Mesendoderm (in vitro differentiated cells): ENCODE measurements at places on chromosomes 6 and 20.

GRCh38 chr6:154995254-154996015, at the start of gene TIAM2:
Gene TIAM2 (plus strand): TSS chr6:154995315. CDS start chr6:155129224, 133,909 bp downstream.
- peak; percentile 71 for DNase-seq

GRCh38 chr20:56171087-56172012, 77.2 kb upstream of the MC3R start:
- DNase-seq, result peak; percentile 64

- DNase-seq, result no peak
Measured at GRCh38 chr20:58985656-58986055, 4.6 kb downstream of the NELFCD start.

DNA sequence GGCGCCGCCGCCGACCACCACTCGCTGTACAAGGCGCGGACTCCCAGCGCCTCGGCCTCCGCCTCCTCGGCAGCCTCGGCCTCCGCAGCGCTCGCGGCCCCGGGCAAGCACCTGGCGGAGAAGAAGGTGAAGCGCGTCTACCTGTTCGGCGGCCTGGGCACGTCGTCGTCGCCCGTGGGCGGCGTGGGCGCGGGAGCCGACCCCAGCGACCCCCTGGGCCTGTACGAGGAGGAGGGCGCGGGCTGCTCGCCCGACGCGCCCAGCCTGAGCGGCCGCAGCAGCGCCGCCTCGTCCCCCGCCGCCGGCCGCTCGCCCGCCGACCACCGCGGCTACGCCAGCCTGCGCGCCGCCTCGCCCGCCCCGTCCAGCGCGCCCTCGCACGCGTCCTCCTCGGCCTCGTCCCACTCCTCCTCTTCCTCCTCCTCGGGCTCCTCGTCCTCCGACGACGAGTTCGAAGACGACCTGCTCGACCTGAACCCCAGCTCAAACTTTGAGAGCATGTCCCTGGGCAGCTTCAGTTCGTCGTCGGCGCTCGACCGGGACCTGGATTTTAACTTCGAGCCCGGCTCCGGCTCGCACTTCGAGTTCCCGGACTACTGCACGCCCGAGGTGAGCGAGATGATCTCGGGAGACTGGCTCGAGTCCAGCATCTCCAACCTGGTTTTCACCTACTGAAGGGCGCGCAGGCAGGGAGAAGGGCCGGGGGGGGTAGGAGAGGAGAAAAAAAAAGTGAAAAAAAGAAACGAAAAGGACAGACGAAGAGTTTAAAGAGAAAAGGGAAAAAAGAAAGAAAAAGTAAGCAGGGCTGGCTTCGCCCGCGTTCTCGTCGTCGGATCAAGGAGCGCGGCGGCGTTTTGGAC, 2.0 kb downstream of the SOX4 start:
- DNase-seq, result peak; percentile 64

DNA sequence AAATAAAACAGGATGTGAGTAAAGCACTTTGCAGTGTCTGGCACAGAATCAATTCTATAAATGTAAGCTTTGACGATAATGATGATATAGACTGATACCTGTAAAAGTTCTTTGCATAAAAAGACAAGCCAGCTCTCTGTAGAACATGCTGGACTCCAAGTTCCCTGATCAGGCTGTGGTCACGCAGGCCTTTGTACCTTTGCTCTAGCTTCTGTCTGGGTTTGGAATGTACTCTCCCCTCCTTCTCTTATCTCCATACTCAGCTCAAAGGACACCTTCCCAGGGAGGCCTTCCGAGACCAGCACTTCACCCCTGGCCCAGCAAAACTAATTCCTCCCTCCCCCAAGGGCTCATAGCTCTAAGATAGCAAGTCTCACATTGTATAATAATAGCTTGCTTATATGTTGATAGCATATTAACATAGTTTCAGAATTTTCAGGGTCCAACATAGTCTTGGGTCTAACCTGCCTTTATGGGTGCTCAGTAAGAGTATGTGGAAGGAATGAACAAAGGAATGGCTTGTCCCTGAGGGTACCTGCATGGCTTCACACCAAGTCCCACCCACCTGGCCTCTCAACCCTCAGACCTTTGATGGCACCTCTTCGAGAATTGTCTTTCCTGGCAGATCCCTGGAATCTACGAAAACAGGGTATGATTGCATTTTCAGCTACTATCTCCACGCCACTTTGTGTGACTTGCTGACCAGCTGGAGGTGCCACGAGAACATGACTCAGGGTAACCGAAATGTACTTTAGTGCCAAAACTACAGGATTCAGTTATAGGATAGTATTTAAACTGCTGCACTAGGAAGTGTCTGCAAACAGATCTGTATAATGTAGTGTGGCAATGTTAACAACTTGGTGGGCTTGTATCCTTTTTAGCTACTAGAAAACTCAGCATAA, 41.7 kb upstream of the PIM1 start:
- peak; percentile 86 for DNase-seq

DNA sequence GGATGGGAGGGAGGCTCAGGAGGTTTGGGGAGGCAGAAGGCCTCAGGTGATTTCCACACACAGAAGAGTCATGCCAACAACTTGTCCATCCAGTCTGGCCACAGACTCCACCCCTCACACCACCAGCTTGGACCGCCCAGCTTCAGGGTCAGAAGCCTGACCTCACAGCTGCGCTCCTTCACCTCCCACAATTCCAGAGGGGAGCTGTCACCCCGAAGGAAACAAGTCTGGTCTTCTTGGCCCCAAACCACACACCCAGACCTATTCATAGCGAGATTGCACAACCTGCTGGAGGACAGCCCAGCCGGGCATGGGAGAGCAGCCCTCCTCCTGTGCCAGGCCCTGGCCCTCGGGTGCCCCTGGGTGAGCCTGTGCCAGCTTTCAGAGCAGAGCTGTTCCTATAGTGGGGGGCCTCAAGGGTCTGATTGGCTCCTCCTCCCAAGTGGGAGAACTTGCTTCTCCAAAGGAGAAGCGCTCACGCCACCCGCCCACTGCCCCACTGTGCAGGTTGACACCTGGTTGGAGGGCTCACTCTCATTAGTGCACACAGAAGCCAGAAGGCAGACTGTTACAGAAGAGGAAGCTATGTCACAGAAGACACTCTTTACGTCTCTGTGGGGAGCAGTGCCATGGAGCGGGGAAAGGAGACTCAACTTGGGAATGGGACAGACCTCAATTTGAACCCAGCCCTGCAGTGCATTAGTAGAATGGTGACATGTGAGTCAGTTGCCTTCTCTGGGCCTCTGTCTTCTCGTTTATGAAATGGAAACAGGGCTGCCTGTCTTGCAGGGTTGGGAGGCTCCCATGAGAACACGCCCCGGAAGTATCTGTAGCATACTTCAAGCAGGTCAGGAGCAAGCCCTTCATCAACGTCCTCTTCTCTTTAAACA, 128.8 kb downstream of the FOXO3 start:
- no peak for DNase-seq

- DNase-seq, result no peak
Measured at GRCh38 chr20:58102261-58102660, 126.2 kb downstream of the ANKRD60 start.

- no peak for DNase-seq
Measured at GRCh38 chr6:296151-297122, 4.2 kb downstream of the DUSP22 start.

DNA sequence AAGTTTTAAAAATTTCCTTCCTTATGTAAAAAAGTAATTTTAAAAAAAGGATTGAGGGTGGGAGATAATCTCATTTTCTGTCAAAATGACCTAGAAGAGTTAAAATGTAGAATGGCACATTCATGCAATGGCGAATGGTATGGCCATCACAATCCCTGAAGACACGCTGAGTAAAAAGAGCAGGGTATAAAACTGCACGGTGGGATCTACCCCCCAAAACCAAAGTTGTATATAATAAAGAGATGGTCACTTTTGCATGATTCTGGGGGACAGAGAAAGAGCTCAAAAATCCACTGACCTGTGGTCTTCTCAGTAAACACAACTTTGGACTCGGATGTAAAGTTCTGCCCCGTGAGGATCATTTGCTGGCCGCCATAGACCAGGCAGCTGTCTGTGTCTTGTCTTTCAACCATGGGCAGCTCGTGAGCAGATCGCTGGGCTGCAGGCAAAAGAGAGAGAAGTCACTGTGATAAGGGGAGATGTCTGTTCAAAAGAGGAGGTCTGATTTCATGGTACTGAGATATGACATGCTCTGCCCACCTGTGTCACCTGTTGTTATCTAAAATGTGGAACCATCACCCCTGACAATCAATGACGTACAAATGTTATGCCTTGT, 88.2 kb downstream of the NFATC2 start:
- no peak for DNase-seq

- DNase-seq, result peak; percentile 28
Measured at GRCh38 chr6:143301188-143301587, 149.3 kb downstream of the ADAT2 start.

DNA sequence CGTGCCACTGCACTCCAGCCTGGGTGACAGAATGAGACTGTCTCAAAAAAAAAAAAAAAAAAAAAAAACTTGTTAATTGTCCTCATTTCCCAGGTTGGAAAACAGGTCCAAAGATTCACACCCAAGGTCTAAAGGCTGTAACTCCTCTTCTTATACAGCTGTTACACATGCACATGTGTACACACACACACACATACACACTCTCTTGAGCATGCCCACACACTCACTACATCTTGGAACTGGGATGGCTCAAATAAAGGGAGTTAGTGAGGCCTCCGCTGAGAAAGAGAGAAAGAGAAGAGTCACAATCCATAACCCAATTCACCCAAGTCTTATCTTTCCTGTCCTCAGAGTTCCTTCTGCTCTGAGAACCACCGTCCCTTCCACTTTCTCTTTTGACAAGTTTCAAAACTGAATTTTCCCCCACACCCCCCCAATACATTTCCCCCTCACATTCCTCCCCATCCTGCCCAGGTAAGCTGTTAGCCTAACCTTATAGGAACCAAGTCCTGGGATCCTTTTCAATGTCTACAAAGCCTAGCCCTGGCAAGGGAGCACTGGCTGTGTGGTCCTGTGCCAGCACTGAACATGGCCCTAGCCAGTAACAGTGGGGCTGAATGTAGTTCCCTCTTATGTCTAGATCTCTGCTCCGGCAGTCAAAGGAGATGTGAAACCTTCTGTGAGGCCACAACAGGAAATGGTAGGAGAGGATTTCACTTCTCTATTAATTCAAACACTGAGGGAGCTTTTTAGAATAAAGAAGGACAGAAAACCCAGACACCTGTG, 3.2 kb upstream of the HLA-DMB start:
- DNase-seq, result no peak

GRCh38 chr20:47411161-47411560, 54.7 kb upstream of the ZMYND8 start:
- DNase-seq, result no peak

DNA sequence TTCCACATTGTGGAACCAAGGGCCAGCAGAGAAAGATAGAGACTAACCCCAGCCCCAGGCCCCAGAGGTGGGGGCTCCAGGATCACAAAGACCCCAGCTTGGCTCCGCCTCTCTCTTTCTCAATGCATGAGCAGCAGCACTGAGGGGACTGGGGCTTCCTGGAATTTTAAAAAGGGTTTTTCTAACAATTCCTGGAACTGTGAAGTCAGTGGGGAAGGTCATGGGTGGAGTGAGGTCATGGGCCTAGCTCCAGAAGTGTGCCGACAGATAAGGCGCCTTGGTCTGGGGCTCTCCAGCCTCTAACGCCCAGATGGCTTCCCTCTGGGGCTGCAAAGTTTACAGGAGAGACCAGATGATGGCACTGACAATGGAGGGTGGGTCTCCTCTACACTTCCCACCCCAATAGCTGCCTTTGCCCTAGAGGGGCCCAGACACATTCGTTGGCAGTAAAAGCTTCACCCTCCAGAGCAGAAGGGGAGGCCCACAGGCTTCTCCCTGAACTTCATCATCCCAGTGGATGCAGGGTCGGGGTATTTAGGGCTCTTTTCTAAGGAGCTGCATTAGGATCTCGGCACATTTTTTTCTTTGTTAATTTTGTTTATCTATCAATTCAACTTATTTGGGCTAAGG, 46.9 kb upstream of the CD93 start:
- DNase-seq, result peak; percentile 35

DNA sequence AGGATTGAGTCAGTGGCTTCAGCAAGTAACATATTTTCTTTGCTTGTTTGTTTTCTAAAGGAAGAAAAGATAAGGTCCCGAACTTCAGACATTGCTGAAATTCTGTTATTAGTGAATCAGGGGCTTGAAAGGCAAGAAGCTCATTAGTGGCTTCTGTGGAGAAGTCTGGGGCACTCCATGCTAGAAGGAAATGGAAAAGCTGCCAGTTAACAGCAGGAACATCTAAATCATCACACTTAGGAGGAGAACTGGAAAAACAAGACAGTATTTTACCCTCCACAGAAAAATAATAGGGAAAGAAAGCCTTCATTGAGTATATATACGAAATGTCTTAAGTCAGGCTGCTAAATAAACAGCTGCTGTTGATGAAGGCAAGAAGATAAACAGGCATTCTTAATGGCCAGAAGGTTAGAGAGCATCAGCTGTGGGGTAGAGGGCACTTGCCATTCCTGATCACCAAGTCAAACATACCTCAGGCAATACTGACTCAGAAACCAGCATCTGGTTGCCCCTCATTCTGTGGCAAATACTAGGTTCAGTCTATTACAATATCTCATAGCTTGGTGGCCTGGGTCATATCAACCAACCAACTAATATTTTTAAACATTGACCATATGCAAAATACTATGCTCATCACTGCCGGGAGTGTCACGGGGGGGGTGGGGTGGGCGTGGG, 143.2 kb upstream of the TENT5A start:
- DNase-seq, result peak; percentile 23

DNA sequence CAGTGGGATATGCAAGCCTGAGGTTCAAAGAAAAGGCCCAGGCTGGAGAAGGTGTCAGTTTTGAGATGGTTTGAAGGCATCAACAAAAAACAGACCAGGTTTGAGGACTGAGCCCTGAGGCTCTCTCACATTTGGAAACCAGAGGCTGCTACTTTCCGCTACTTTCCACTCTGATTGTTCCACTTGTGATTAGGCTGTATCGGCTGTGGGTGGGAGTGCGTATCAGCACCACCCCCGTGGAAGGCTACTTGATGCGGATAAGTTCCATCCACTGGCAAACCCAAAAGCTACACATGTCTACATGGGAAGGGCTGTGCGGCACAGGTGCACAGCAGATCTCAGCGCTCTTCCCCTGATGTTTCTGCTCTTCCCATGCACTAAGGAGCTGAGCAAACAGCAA, 198.7 kb downstream of the GMPR start:
- DNase-seq, result no peak

DNA sequence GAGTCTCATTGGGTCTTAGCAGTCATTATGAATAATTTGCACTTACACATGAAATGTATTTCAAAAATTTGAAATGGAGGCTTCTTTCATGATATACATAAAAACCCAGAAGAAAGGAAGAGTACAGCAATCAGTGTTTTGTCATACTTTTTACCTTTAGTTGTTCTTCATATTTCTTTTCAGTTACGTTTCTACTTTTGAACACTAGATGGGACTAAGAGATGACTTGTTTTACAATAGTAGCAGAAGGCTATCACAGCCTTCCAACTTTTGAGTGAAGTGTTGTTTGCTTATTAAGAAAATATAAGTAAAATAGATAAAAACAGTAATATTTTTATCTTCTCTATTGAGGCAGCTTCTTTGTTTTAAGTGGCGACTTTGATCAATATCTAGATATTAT, 58.1 kb downstream of the L3MBTL3 start:
- DNase-seq, result peak; percentile 9

GRCh38 chr6:135305684-135306083, 124.6 kb downstream of the MYB start:
- no peak for DNase-seq
